ENCODE measurements at places on chromosomes 7 and 10.

- no peak for DNase-seq
Measured at GRCh38 chr10:34743814-34744213, 71.3 kb downstream of the PARD3 start.

GRCh38 chr10:53045315-53045714, 272.7 kb upstream of the MBL2 start:
- no peak for DNase-seq

DNA sequence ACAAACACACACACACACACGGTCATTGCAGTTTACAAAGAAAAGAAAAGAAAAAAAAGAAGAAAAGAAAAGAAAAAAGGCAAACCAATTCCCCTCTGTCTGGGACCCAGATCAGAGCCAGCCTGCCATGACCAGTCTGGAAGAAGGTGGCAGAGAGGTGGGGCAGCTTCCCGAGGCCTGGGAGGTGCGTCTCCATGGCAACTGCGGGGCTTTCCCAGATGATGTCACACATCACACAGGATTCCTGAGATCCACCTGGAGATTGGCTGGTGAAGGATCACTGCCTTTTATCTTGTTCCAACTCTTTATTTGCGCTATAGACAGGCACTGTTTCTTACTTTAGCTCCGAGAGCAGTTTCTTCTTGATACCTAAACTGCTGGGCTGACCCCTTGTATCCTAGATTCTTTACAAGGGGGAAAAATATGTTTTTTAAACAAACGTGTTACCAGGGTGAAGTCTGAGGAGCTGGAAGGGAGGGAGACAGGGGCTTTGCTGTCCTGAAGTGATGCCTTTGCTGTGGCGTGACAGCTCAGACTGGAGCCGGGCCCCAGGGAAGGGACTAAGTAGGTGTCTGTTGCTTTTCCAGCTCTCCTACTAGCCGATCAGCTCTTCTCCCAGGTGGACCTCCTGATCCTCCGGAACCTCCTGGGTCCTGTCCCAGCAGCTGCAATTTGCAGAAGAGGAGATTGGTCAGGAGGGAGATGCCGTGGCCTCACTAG, 298.5 kb downstream of the KLF6 start:
- DNase-seq: no peak

DNA sequence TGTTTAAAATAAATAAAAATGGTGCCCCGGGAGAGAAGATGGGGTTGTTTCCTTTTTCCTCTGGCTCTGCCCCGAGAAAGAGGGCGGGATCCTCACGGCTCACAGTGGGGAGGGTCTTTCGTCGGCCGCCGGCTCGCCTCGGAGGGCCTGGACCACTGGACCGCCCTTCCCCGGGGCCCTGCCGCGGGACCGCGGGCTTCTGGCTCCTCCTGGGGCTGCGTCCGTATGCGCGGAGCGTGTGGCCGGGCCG, 3.5 kb upstream of the IGF2BP3 start:
- no peak for DNase-seq

GRCh38 chr7:137820677-137821420, 25.9 kb downstream of the DGKI start:
- DNase-seq: no peak

DNA sequence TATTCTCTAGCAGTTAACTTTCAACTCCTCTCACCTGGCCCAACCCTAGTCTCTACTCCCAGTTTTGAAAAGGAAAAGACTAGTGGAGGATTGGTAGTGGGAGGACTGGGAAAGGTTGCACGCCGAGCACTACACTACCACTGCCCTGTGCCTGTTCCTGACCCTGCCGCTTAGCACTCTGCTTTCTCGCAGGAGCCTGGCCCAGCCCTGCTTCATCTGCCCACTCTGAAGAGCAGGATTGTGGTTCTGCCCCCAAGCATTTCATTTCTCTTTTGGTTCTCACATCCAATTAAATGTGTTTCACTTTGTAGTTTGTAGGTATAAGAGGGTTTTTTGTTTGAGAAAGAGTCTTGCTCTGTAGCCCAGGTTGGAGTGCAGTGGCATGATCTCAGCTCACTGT, 31.5 kb upstream of the RBM20 start:
- DNase-seq: no peak

DNA sequence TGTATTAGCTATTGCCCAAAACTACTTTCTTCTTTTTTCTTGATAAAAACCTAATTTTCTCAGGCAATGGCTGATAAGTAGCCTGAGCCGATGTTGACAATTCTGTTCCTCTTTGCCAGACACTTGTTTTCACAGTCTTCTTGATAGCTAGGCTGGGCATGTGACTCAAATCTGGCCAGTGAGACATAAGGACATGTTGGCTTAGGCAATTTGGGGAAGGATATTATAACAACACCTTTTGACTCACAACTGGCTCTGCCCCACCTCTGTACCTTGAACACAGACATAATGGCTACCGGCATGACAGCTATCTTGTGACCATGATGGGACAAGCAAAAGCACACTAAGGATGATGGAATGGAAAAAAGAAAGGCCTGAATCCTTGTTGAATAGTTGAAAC, 72.9 kb upstream of the GPR22 start:
- no peak for DNase-seq
